Chondrocyte (in vitro differentiated cells): ENCODE measurements at places on chromosomes 1 and 21. TPM values are rescaled to one million over a fixed set of nuclear protein-coding genes. Genes with fewer than 3 reads are reported as not detected.

FOXD3 gene
- total RNA-seq = not detected in 3 replicates

SLC1A7 gene
- total RNA-seq = not detected in 3 replicates

PTGFR gene
- 0.13 to 2.0 TPM (median 0.17 TPM) in 3 replicates for total RNA-seq

L1TD1 gene
- total RNA-seq = 0.12 to 0.26 TPM (median 0.15 TPM) in 3 replicates

RBM8A gene
- total RNA-seq = 86.8 to 121 TPM (median 90.5 TPM) in 3 replicates

CERS2 gene
- total RNA-seq = 199 to 223 TPM (median 217 TPM) in 3 replicates
